ENCODE measurements at places on chromosomes 16 and 17.

DNA sequence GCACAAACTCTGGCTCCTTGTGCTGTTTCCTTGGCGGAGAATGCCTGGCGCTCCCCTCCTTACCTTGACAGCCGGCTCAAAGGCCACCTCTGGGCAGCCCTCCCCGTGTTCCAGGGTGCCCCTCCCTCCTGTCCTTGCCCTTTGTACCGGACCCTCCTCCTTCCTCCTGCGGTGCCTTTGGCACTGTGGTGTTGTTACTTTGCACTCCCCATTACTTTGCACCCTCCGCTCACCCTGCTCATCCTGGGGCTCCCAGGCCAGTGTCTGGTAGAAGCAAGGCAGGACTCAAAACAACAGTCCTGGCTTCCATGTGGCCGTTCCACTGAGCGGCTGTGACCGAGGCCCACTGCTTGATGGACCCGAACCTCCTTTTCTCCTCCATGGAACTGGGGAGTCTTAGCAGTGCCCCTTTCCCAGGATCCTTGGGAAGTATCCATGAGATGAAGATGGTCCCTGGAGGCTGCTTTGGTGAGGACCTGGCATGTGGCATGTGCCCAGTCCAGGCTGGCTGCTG lies 147.8 kb downstream of the CMIP start:
- DNase-seq: no peak

GRCh38 chr16:77869997-77870813 lies 81.8 kb downstream of the VAT1L start:
- no peak for DNase-seq

GRCh38 chr16:25941800-25942499 lies 250.2 kb downstream of the HS3ST4 start:
- DNase-seq: no peak

DNA sequence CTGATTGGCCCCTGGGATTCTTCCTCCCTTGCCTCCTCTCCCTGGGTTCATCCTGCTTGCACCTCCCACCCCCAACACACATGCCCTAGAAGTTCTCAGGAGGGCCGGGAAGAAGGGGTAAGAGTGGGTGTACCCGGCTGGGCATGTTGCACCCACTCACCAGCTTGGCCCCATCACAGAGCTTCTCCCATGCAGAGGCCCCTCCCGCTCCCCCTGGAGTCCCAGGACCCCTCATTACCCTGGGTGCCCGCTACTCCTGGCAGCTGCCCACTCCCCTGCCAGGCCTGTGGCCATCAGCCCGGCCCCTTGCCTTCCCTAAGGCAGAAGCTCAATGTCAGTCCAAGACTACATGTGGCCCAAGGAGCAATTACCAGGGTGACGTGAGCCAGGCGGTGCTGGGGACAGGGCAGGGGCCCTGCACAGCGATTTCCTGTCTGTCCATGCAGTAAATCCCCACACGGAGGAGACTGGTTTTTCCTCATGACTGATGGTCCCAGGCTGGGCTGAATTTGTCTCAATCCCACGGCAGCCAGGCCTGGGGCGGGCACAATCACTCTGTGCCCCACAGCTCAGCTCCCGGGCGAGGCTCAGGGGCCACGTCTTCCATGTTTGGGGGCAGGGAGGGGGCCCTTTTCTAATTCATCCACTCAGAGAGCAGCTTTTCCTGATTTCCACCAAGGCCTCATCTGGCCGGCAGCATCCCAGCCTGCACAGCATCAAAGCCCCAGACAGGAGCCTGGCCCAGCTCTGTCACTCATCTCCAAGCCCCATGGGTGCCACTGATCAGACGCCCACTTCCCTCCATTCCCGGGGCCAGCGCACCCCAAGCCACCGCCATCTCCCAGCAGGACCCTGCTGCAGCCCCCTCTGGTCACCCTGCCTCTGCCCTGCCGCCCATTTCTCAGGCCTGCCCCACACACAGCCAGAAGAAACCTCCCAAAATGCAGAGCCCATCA lies 234.7 kb downstream of the KATNIP start:
- DNase-seq: no peak

- DNase-seq: no peak
Observed at GRCh38 chr17:2683912-2684311, 27.7 kb downstream of the CLUH start.

DNA sequence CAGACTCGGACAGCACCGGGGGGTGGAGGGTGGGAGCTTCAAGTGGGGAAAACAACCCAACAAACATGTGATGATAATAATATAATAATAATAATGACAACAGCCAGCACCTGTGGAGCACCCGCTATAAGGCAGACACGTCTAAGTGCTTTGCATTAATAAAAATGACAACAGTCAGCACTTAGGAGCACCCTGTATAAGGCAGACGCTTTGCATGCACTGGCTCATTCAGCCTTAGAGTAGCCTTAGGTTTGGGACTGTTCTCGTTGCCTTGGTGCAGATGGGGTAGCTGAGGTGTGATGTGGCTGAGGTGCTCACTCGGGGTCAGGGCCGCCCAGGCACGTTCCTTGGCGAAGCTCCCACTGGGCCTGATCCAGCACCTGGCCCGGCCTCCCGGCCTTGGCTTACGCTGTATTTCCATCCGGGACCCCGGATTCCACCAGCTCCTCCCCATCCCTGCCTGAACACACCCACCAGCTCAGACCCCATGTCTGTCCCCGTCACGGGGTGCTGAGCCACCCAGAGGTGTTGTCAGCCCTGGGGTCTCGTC lies 144.0 kb upstream of the CIBAR2 start:
- no peak for DNase-seq

Data from activated CD4-positive, alpha-beta T cell treated with anti-CD3 and anti-CD28 coated beads, Interleukin-2, amount 50 U/mL, for 4 hours (primary cell).